Stimulated activated CD4-positive, alpha-beta T cell treated with anti-CD3 and anti-CD28 coated beads, Interleukin-15, amount 100 ng/mL, for 48 hours (primary cell): ENCODE measurements at places on chromosomes 5 and 9.

DNA sequence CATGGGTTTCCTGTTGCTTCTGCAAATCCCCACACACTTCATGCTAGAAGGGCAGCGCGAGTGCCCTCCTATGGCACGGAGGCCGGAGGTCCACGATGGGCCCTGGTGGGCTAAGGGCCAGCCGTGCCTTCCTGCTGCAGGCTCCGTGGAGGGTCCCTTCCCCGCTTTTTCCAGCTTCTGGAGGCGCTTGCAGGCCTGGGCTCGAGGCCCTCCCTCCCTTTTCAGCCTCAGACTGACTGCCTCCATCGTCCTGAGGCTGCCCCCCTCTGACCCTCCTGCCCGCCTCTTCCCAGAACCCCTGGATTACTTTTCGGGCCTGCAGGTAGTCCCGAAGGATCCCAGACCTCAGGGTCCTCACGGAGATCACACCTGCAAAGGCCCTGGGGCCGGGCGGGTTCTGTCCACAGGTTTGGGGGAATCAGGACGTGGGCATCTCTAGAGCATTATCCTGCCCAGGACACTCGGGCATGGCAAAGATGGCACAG, 3.2 kb upstream of the TERT start:
- no peak for DNase-seq

GRCh38 chr5:67617051-67617450, 420.5 kb upstream of the CD180 start:
- no peak for DNase-seq

DNA sequence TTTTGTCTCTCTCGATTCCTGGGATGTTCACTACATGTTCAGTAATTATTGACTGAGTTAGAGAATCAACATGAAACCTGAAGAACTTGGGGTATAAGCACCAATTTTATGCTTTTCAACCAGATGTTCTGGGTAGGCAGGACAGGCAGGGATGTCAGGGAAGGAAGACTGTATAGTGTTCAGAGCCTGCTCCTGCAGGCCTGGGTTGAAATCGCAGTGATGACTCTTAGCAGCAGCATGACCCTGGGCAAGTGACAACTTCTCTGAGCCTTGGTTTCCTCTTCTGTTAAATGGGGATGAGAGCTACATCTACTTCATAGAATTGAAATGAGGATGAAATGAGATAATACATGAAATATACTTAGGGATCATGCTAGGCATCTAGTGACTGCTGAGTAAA, 29.7 kb upstream of the PANK3 start:
- no peak for DNase-seq

GRCh38 chr9:20506099-20506900, 116.0 kb downstream of the MLLT3 start:
- no peak for DNase-seq

DNA sequence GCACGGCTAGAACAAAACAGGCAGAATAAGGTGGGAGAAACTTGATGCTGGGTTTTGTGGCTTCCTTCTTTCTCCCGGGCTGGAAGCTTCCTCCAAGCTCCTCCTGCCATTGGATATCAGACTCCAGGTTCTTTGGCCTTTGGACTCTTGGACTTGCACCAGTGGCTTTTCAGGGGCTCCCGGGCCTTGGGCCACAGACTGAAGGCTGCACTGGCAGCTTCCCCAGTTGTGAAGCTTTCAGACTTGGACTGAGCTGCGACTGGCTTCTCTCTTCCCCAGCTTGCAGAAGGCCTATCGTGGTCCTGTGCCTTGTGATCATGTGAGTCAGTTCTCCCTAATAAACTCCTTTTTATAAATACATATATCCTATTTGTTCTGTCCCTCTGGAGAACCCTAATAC, 364.4 kb downstream of the DNAH5 start:
- DNase-seq, result no peak

DNA sequence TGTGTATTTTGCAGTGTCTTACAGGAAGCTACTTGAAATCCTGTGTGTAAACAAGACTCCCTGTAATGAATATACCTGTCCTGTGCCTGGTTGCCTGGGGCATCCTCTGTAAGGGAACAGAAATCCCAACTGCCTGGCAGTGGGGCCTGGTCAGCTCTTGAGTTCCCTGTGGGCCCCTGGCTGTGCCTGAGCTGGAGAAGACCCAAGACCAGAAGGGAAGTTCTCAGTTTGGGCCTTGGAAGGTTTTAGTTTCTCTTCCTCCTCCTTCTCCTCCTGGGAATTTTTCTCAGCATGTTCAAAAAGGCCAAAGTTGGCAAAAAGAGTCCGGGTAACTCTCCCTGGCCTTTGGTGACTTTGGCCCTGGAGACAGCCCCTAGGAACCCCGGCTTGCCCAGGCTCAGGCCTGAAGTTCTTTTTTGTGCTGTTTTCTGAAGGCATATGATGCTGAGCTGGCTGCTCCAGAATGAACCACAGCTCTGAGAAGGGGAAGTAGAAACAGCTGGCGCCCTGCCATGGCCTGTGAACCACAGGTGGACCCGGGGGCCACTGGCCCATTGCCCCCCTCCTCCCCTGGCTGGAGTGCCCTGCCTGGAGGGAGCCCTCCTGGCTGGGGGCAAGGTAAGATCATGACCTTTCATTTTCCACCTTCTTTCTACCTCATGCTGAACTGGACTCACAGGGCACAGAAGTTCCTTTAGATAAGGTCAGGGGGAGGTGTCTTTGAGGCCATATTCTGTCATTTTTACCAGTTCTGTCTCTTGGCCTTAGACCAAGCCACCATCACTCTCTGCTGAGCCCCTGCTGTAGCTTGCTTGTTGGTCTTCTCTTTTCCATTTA, 5.8 kb downstream of the TMEM268 start:
- no peak for DNase-seq

DNA sequence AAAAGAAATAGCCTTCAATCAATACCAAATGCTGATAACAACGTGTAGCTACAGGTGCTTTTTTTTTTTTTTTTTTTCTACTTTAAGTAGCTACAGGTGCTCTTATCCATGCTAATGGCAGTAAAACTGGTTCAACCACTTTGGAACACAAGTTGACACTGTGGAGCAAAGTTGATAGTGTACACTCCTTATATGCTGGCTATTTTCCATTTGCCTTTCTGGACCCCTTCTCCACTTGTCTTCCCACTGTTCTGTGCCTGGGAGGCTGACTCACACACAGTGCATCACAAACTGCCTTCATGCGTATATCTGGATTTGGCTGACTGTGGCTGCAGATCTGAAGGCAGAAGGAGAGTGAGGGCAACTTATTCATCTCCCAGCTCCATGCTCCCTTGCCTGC, 247.9 kb downstream of the MSX2 start:
- no peak for DNase-seq

GRCh38 chr5:178590141-178590923, at the start of gene COL23A1:
TSS of gene COL23A1 (minus strand) at chr5:178590393.
- DNase-seq, result peak; percentile 5

- DNase-seq, result no peak
Measured at GRCh38 chr5:37738057-37738691, 101.7 kb downstream of the GDNF start.

GRCh38 chr9:113302792-113303418, at the start of gene RNF183:
TSS of gene RNF183 (minus strand) at chr9:113303376. CDS start at chr9:113298184, 5,192 bp downstream.
- no peak for DNase-seq

- DNase-seq, result no peak
Measured at GRCh38 chr9:122815544-122815943, 12.8 kb downstream of the PDCL start.

DNA sequence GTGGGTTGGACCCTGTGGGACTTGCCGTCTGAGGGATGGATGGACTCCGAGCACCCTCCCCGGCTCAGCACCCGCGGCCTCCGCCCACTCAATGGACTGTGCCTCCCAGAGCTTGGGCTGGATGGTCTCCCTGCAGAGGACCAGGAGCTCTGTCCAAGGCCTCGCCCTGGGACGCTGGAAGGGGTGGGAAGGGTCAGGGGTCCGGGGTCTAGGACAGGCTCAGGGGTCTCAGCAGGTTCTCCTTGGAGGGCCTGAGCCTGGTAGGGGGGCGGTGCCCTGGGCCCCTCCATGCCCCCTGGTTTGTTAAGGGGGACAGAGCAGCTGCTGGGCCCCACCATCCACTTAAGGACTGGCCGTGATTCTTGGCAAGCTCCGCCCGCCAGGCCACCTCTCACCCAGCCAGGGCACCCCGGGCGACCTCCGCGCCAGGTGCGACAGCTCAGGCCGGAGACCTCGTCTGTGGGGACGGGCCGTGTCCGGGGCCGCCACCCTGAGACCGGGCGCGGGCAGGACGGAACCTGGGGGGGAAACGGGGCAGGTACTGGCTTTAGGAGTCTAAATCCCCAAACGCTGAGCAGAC, 29.2 kb downstream of the EXOC3 start:
- DNase-seq, result no peak

DNA sequence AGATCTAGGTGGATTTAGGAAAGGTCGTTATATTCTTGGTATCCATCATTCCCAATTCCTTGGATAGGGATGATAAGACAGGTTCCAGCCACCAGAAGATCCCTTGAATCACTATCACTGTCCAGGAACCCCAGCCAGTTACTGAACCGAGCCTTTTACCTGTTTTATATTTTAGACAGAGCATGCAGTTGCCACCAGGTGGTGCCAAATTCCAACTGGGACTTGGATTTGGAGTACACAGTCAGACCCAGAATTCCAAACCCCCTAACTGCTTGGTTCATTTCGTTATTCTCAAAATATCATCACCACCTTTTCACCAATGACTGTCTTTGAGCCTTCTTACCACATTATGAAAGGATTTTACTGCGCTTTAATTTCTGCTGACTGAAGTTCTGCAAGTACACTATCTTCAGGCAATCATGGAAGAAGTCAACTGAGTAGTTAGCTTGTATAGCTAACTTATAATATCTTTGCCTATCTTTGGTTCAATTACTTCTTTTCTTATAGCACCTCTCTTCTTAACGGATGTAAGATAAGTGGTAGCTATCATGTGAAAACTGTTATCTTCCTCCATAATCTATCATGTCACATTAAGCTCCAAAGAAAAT, 191.8 kb downstream of the PRR16 start:
- DNase-seq, result no peak

GRCh38 chr5:102958481-102959011, 161.4 kb downstream of the GIN1 start:
- no peak for DNase-seq

GRCh38 chr9:80946496-80947170, 742.7 kb downstream of the TLE1 start:
- DNase-seq, result no peak

DNA sequence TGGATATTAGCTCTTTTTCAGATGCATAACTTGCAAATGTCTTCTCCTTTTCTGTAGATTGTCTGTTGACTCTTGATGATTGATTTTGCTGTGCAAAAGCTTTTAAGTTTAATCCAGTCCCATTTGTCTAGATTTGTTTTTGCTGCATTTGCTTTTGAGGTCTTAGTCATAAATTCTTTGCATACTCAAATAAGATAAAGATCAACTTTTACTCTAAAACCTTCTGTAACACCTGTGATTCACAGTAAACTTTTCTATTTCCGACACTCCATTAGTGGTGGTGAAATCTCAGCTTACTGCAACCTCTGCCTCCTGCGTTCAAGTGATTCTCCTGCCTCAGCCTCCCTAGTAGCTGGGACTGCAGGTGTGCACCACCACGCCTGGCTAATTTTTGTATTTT, 239.0 kb upstream of the ST8SIA4 start:
- no peak for DNase-seq

DNA sequence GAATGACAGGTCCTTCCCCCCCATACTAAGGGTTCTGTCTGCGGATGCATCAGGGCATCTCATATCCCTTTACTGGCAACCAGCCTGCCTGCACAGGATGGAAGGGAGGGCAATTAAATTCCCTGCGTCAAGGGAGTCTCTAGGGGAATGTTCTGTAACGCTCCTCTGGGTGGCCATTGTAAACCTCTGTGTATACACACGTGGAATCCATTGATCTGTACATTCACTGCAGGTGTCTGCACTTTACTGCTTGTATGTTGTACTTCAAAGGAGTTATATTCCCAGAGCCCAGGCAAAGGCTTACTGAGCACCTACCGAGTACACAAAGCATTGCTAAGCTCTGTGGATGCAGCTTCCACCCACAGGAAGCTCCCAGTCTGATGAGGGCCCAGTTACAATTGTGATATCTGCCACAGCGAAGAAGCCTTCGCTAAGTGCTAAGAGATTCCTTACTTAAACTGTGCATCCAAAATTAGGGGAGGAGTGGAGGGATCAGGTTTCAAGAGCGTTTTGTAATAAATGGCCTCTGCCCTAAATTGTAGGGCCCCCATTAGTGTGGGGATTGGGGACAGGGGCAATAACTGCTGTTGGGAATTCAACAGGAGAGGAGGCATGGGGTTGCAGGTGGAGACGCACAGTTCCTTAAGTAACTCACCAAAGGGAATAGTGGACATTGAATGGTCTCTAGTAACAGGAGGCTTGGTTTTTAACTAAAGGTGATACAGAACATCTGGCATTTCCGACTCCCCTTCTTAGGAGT, 1.5 kb upstream of the RETREG1 start:
- DNase-seq, result no peak

DNA sequence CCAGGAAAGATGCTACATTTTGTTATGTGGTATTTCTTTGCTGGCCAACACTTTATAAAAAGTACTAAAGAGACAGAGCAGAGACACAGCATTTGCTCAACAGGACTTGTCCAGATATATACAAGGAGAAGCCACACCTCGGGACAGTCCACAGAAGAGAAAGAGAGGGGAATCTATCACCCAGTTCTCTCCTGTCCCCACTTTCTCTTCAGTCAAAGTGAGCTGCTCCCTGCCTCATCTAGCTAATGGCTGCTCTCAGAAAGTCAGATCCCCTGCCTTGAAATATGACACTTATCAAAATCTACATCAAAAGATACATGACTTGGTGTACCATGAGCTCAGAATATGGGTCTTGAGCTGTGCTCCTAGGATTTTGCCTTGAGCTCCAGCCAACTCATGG, 86.7 kb upstream of the SPDL1 start:
- no peak for DNase-seq

DNA sequence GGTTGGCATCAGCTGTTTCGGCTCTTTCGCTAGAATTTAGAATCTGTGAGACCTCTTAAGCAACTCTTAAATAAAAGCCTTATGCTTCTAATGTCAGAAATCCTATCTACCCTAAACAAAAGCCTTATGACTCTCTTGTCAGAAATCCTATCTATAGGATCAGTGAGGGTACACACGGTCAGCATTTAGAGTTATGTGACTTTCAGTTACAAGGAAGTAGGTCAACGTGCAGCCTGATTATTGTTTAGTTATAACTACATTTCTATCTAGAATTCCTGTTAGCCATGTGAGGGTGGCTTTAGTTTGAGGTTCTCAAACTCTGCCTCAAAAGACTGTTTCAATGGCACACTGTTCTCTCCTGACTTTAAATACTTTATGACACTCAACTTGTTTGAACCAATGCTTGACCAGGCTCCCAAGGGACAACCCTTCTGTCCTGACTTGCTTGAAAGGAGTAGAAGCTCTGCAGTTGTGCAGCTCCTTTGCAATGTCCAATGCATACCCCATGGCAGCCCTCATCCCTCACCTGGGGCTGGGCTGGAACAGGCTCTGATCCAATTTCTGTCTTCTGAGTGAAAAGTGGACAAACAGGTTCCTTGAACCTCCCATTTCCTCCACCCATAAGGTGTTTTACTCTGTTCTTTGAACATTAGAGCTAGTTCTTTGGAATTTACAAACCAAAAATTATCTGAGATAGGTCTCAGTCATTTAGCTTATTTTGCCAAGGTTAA, 251.6 kb upstream of the PIK3R1 start:
- no peak for DNase-seq

GRCh38 chr9:98929071-98929470, 14.6 kb upstream of the COL15A1 start:
- DNase-seq, result no peak

- DNase-seq, result no peak
Measured at GRCh38 chr5:160263326-160263855, 34.1 kb downstream of the FABP6 start.

GRCh38 chr5:68730979-68731654, 362.7 kb upstream of the SLC30A5 start:
- DNase-seq, result no peak

GRCh38 chr5:78602400-78602799, 46.2 kb downstream of the LHFPL2 start:
- no peak for DNase-seq
